Putamen (tissue), 1 donor: ENCODE measurements at places on chromosomes 7 and 10.

DNA sequence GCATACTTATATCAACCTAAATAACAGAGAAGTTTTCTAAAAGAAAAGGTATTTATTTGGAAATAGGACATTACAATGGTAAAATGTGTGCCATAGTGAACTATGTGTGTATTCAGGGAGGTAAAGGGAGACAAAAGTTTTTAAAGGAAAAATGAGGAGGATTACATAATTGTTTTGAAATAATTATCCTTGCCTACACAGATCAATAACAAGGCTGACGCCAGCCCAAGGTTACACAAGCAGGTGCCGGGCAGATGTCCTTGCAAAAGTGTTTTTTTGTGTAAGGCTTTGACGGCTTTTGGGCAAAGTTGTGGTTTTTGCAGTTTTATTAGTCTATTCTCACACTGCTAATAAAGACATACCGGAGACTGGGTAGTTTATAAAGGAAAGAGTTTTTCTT, 22.7 kb upstream of the SLC35B4 start:
- DNase-seq, result no peak

- DNase-seq, result peak; percentile 13
These were observed 1025.0 kb upstream of the CELF2 start for GRCh38 chr10:9992661-9993060.

GRCh38 chr7:49876202-49876601, 102.8 kb downstream of the VWC2 start:
- no peak for DNase-seq

DNA sequence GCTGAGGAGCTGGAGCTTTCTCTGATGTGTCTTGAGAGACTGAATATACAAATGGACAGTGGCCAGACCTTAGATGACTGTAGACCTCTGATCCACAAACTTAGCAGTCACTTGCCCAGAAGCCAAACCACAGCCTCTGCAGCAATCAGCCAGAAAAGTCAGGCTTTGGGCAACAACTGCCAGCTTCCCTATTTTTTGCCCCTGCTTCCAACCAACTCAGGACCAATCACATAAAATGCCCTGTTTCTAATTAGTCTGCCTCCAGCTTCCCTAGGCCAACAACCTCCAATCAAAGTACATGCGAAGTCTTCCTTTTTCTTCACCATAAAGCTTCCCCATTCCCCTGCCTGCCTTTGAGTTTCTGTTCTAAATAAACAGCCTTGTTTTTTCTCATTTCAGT, 37.8 kb upstream of the CACUL1 start:
- peak; percentile 44 for DNase-seq

DNA sequence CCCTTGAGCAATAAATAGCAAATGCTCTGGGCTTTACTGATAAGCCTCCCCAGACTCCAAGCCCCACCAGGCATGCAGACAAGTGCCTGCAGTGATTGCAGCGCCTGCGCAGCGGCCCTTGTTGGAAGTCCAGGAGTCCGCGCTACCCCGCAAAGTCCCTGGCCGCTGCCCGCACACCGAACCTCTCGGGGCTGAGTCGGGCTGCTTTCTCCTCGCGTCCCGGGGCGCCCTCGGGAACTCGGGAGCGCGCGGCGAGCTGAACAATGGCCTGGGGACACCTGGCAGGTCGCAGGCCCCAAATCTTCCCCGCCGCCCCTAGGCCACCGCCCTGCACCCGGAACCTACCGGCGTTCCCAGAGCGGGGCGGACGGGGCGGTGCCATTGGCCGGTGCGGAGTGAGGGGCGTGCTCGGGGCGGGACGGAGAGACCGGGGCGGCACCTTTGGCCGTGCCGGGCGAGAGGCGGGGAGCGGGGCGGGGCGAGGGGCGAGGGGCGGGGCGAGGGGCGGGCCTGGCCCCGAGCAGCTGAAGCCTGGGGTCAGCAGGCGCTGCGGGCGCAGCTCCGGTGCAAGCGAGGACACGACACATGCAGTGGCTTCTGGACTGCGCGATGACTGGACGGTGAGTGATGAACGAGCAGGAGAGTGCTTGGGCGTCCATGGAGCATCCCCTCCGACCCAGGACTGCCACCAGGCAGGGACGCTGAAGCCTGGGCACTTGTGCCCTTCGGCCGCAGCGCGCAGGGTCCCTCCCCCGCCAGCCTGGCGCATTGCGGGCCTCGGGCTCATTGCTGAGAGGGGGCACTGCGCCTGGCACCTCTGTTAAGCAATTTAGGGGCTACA, at the start of gene RASSF4:
Gene RASSF4, plus strand, starts transcription at position 556 of the 841 bp plus-strand sequence. CDS start 10,401 bp downstream, outside the sequence.
- DNase-seq, result peak; percentile 91

- DNase-seq, result no peak
These were observed 91.7 kb downstream of the SORCS1 start for GRCh38 chr10:107072786-107073185.

DNA sequence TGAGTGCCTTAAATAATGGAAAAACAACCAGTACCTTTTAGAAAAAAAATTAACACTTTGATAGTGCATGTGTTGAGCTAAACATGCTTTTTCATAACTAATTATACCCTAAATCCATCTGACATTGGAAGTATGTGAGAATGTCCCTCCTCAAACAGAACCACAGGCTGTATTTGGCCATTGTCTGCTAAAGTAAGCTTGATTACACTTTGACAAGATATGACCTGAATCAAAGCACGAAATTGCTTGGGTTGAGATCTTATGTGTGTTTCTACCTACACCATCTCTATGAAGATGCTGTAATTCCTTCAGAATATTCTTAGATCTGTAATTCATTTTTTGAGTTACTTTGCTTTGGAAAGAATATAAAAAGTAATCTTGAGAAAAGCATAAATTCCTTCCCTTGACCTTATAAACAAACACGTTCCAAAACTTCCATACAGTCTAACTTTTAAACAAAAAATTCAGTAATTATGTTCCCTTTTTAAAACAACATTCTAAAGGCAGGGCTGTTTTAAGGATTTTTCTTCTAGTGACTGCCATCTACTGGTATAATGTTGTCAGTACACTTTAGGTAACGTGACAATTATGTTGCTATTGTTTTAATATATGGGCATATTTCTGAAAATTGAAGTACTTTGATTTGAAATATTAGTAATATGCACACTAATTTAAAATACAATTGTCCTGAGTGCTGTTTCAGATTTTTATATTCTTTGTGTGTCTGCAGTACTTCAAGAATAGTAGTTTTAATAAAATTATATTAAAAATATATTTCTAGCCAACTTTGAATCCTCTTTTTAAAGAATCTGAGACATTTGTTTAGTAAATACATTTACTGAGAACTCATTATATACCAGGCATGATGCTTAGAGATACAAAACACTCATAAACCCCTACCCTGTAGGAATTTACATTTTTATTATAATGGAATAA, 20.9 kb downstream of the CD36 start:
- DNase-seq, result no peak

DNA sequence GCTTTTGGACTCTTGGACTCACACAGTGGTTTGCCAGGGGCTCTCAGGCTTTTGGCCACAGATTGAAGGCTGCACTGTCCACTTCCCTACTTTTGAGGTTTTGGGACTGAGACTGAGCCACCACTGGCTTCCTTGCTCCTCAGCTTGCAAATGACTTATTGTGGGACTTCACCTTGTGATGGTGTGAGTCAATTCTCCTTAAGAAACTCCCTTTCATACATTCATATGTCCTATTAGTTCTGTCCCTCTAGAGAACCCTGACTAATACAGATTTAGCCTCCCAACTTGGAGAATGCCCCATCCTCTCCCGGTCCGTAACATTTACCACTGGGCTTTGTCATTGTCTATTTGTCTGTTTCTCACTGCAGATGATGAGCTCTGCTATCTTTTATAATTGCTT, 52.8 kb upstream of the CUL1 start:
- no peak for DNase-seq

DNA sequence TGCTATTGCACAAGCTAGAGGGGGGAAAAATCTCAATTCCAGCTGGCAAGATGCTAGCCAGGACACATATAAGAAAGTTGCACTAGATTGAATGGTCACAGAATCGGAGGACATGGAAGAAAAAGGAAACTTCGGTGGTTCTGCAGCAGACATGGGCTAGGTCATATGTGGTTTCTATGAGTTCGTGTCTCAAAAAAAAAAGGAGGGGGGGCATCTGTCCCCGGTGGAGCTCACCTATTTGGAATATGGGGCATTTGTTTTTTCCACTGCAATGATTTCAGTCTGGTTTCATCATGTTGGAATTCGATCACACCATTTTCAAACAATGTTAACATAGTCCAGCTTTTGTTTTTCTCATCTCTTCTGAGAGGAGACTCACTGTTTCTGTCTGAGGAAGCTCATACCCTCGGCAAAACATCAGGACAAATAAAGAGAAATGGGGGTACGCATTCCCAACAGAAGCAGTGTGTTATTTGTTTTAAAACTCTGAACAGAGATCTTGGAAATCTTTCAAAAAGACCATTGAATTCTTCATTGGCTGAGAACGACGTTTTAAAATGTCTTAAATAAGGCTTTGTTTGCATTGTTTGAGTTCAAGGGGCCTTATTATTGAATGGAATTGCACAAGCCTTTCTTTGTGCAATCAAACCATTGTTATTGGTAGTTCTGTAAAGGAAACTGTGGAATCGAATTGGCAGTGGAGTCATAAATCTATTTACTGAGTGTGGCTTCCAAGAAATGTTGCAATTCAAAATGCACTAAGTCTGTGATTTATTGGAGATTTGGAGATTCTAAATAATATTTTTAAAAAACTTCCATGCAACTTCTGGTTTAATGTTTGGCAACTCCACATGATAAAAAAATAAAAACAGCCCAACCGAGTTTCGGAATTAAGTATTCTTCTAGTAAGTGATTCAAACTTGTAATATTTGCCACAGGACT, 173.2 kb downstream of the RTKN2 start:
- DNase-seq, result peak; percentile 86

- no peak for DNase-seq
These were observed 39.0 kb upstream of the GNA12 start for GRCh38 chr7:2883101-2883500.

- DNase-seq, result peak; percentile 2
These were observed 53.5 kb downstream of the ZNF37A start for GRCh38 chr10:38147686-38148085.

DNA sequence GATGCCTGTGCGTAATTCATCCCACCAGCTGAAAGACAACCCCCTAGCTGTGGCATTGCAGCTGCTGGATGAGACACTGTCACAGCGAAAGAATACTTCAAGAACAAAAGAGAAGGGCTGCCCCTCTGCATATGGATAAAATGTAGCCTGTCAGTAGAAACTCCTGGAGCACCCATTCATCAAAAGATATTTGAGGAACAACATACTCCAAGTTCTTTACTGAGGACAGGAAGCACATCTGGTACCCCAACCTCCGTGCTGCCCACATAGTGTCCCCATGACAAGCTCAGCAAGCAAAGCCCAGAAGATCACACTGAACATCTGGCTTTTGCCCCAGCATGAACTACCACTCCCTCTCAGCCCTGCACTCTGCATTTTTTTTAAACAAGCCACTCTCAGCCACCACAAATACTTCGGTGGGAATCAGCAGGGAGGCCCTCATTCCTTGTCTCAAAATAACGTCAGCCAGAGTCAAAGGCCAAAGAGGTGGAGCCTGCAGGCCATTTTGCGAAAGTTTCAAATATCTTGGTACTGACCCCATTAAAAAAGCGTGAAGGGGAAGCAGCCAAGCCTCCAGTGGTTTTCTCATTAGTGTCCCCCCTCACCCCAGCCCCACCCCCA, 1.7 kb downstream of the CREB3L2 start:
- peak; percentile 39 for DNase-seq

- DNase-seq, result no peak
These were observed 3.7 kb downstream of the TRIM56 start for GRCh38 chr7:101088858-101089529.

- DNase-seq, result no peak
These were observed 650.5 kb downstream of the SORCS3 start for GRCh38 chr10:105291571-105291970.

- DNase-seq, result no peak
These were observed 10.9 kb downstream of the MACROH2A2 start for GRCh38 chr10:70063418-70064098.
